T-helper 2 cell (primary cell): ENCODE measurements at places on chromosomes 7 and 10.

DNA sequence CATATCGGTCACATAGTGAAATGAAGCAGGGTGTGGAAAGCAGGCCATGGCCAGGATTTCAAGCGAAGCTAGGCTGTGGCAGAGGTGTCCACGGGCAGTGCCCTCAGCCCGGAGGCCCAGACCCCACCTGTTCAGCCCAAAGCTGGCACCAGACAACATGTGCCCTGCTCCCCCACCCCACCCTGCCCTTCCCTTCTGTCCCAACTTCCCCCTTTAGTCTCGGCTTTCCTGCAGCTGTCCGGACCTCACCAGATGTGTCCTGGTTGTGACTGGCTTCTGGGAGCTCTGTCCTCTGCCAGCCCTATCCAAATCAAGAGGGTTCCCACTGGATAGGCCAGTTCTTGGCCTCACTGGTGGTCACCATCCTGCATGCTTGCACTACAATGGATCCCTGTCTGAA lies 37.3 kb downstream of the ADAM12 start:
- DNase-seq = no peak

DNA sequence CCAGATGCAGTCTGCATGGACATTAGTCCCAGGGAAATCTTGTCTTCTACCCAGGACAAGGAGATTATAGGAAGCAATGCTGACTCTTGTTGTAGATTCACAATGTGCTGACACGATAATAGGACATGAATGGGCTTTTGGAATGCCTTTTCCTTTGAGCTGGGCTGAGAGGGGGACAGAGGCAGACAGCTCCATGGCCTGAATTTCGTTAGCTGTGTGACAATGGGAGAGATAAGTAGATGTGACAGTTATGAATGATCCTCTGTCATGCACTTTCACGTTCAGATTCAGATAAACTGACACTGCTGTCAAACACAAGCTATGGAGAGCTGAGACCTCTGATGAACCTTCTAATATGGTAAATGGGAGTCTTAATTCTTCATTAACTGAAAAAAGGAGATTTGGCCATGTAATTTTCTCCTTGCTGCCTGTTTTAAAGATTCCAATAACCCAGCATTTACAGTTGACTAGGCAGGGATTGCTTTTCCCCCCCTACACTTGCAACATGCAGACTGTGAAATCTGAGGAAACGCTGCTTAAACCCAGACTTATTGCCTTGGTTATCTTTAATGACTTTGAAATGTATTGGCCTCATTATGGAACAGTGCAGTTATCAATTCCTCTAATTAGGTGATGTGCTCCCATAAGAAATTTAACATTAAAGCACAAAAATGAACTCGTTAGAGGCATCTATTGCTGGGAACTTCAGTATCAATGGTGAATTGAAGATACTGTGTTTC lies 669.3 kb downstream of the AUTS2 start:
- DNase-seq = no peak

GRCh38 chr7:18087026-18087686 lies 59.5 kb upstream of the PRPS1L1 start:
- DNase-seq = no peak

GRCh38 chr7:118245267-118246040 lies 20.9 kb downstream of the ANKRD7 start:
- DNase-seq = peak; percentile 92

DNA sequence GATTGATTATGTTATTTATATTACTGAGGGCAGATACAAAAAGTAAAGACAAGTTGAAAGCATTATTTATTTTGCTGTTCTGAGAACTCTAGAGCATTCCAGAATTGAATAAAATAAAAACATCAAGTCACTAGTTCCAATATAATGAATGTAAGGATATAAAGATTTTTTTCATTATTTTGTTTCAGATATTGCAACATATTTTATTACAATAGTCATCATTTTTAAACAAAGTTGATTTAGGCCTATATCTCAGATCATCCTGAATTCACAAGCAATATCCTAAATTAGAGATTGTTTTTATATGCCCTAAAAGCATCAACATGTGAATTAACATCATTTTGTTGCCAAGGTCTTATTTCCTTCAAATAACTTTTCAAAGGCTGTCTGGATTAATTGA lies 535.6 kb upstream of the KCND2 start:
- DNase-seq = no peak

DNA sequence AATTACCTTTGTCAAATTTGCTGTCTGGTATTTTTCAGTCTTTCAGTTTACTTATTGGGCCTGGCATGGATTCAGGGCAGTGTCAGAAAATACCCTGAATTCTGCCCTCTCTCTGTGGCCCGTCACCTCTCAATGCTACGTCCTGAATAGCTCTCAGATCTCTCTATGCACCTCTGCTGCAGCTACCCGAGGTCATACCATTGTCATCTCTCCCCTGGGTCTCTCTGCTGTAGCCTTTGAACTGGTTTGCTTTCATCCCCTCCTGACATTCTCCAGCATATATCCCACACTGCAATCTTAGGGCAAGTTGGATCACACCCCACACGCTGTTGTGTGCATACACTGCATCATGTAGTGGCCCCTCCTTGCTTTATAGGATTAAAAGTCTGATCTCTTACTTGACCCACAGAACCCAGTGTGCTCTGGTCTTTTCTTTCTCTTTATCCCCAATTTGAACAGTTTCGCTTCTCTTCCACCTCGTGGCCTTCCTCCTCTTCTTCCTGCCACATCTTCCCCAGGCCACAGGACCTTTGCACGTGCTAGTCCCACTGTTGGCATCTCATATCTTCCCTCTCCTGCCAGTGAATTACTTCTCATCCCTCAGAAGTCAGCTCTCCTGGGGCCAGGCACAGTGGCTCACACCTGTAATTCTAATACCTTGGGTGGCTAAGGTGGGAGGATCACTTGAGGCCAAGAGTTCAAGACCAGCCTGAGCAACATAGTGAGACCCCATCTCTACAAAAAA lies 372.9 kb downstream of the GALNT17 start:
- no peak for DNase-seq

GRCh38 chr10:99711129-99711719 lies 20.7 kb downstream of the COX15 start:
- DNase-seq = no peak

- DNase-seq = no peak
These were observed 182.2 kb downstream of the JAZF1 start for GRCh38 chr7:27998382-27998781.

GRCh38 chr7:131090188-131090587 lies 237.5 kb upstream of the MKLN1 start:
- no peak for DNase-seq

- DNase-seq = no peak
These were observed 393.5 kb downstream of the HTR7 start for GRCh38 chr10:90464329-90464728.

- DNase-seq = no peak
These were observed 182.0 kb upstream of the THSD7A start for GRCh38 chr7:12013983-12014382.

DNA sequence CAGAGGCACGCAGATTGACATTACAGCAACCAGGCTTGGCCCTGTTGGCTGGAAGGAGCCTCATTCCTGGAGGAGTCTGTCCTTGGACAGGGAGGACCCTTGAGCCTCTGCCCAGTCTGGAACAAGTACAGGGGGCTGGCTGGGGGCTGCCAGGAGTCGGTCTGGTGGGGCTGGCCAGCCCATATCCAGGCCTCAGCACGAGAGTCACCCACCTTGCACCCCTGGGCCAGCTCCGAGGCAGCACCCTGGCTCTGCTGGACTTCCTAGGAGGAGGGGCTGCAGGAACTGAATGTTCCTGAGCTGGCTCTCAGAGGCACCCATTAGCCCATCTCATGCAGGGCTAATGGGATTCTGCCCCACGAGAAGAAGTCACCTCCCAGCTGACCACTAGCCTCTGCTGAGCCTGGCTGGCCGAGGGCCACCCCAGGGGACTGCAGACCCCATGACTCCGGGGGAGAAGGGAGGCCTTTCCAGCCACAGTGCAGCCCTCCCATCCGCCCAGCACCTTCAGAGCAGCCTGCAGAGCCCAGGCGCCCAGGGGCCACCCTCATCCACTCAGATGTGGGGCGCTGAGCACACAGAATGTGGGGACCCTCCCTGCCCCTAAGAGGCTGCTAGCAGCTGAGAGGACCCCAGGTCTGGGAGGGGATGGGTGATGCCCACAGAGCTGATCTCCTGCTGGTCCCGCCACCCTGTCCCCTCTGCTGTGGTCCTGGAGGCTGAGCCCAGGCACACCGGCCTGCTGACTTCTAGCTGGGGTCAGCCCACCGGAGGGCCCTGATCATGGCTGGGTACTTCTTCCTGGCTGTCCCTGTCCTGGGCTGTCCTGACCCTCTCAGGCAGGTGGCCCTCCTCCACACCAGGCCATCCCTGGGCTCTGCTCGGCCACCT lies 14.8 kb upstream of the INPP5A start:
- DNase-seq = no peak

DNA sequence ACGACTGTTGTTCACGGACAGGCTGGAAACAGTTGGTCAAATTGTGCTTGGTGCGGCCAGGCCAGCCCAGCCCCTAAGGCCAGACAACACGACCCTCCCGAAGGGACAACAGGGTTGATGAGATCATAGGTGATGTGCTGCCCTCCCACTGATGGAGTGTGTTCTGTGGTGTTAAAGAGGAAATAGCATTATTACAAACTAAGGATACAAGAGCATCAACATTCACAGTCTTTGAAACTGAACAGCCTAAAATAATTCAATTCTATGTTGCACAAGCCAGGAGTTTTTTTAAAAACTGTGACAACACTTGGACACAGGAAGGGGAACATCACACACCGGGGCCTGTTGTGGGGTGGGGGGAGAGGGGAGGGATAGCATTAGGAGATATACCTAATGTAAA lies 87.6 kb downstream of the FAM53B start:
- no peak for DNase-seq

DNA sequence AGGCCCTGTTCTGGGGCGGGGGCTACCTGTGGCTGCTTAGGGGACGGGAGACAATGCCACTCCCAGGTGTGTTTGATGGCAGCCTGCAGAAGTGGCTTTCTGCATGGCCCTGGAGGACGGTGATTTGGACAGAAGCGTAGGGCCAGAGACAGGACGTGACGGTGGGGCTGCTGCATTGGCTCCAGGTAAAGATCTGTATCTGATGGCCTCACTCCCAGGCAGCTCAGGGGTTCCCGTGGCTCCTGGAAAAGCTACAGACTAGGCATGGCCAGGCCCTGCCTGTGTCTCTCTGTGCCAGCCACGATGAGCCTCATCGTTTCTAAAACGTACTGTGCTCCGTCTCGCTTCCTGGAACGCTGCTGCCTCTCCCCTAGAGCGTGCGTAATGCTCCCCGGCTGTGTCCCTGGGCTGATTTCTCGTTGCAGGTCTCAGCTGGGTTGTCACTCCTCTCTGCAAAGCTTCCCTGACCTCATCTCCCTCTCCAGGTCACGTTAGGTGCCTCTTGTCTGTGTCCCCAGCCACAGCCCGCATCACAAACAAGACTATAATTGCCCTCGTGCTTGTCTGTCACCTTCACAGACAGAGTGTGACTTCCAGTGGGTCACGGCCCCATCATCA lies 12.6 kb downstream of the GTF2IRD1 start:
- DNase-seq = no peak

- DNase-seq = no peak
These were observed 15.2 kb upstream of the UBE2D1 start for GRCh38 chr10:58319599-58319998.

DNA sequence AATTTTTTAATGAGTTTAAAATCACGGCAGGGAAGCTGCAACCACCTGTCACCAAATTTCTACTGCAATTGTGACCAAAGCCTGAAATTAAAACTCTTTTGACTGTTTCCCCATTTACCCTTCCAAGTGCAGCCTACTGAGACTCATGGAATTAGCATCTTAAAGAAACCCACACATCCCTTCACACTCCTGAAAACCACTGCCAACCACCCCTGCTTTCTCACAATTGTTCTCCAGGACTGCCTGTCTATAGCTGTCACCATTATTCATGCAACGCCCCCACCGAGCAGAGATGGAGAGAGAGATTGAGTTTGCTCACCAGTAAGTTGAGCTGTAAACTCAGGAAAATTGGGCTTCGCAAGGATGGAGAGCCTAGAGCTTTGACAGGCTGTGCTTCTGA lies 383.8 kb upstream of the SORCS1 start:
- no peak for DNase-seq
